CD4-positive, alpha-beta T cell treated with Interleukin-17A for 4 hours (primary cell): ENCODE measurements at places on chromosomes 11 and 22.

- DNase-seq, result no peak
These were observed 81.6 kb upstream of the ZC3H12C start for GRCh38 chr11:110011595-110011994.

DNA sequence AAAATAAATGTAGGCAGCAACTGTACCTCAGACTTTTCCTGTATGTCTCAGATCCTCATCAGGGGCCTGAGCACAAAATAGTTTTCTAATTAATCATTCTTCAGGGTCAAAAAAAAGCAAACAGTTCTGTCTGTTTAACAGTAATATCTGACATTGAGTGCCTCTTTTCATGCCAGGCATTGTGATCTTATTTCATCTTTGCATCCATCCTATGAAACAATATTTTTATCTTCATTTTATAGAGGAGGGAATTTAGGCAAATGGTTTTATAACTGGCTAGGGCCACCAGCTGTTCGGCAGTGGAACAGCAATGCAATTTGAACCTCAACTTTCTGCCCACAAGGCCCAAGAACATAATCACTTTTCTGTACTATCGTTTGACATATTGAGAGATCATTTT lies 145.6 kb downstream of the WNT7B start:
- DNase-seq, result no peak

DNA sequence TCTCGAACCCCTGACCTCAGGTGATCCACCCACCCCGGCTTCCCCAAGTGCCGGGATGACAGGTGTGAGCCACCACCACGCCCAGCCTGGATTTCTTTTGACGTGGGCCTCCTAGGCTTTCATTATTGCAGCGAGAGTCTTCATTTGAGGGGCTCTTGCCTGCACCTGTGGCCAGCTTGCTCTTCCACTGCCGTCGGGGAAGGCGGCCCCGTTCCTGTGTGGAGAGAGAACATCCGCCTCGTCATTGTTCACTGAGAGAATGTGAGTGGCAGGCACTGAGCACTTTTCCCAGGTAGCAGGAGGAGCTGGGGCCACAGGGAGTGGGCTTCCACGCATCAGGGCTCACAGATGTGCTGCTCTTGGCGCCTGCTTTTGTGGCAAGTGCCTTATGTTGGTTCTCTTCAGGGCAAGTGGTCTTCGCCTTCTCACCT lies 365.0 kb downstream of the TBC1D22A start:
- no peak for DNase-seq

GRCh38 chr11:113138731-113139130 lies 175.7 kb upstream of the TTC12 start:
- no peak for DNase-seq

DNA sequence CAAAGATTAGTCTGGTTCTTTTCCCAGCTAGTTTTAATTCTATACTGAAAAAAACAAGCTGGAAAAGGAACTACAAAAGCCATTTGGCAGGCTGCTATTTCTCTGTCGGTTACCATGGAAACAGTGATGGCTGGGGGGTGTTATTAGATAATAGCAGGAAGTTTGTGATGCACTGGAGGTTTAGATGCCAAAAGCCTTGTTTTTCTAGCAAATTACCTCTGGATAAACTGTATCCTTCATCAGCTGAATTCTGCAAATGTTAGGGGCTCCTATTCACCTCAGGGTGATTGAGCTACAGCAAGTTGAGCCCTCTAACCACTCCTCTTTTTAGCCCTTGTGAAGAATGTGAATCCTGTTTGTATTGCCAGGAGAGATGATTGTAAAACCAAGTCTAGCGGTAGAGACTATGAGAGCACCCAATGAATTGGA lies 25.2 kb downstream of the ALKBH3 start:
- no peak for DNase-seq

- no peak for DNase-seq
These were observed 19.7 kb upstream of the GLYATL1 start for GRCh38 chr11:58919561-58919960.

DNA sequence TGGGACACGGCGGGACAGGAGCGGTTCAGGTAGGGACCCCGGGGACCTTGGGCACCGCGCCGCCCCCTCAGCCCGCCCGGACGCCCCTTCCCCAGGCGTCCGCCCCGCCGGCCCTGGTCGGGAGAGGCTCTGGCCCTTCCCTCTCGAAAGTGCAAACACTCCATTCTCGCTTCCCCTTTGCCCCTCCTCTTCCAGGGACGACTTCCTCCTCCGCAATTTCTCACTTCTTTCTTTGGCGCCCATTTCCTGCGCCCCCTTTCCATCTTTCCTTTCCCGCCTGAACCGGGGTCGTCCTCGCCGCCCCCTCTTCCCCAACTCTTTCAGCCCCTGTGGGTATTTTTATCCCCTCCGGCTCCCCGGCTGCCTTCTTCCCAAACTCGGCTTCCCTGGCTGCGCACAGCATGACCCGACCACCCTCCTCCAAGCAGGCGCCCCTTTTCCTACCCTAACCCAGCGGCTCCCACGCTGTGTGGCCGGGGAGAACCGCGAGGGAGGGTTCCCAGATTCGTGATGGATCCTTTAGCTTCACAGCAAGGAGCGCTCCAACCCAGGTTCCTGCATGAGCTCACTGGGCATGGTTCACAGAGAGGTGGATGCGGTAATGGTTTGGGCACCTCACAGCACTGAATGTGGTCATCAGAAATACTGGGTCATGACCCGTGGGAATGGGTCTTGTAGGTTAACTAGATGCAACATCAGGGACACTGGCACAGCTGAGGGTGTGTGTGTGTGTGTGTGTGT lies 689 bp downstream of the RAB39A start:
- no peak for DNase-seq
